ENCODE measurements at places on chromosomes 4 and X.

GRCh38 chr4:144288011-144288903, 147.7 kb upstream of the GYPA start:
- no peak for DNase-seq

DNA sequence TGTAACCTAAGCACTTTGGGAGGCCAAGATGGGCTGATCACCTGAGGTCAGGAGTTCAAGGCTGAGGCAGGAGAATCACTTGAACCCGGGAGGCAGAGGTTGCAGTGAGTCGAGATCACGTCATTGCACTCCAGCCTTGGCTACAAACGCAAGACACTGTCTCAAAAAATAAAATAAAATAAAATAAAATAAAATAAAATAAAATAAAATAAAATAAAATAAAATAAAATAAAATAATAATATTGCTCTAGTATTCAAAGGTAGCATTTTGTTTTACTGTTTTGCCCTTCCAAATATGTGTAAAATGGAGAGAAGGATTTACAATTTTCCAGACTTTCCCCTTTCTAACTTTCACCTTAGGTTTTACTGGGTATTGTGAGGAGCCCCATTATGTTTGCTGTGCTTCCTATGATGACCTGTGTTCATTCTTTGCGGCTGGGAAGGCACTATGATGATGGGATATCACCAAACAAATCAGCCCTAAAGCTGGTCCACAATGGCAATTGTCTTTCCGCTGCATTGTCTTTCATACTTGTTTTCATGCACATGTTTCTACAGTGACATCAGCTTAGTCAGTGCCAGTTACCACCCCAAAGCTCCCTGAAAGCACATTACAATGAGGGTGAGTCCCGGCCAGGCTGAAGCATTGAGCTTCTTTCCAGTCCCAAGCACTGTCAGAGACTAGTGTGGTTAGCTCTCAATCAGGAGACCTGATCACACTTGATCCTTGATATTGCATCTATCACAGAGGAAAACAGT, 50.8 kb downstream of the DTHD1 start:
- DNase-seq: no peak

GRCh38 chr4:163815776-163816175, 321.3 kb downstream of the TMA16 start:
- no peak for DNase-seq

DNA sequence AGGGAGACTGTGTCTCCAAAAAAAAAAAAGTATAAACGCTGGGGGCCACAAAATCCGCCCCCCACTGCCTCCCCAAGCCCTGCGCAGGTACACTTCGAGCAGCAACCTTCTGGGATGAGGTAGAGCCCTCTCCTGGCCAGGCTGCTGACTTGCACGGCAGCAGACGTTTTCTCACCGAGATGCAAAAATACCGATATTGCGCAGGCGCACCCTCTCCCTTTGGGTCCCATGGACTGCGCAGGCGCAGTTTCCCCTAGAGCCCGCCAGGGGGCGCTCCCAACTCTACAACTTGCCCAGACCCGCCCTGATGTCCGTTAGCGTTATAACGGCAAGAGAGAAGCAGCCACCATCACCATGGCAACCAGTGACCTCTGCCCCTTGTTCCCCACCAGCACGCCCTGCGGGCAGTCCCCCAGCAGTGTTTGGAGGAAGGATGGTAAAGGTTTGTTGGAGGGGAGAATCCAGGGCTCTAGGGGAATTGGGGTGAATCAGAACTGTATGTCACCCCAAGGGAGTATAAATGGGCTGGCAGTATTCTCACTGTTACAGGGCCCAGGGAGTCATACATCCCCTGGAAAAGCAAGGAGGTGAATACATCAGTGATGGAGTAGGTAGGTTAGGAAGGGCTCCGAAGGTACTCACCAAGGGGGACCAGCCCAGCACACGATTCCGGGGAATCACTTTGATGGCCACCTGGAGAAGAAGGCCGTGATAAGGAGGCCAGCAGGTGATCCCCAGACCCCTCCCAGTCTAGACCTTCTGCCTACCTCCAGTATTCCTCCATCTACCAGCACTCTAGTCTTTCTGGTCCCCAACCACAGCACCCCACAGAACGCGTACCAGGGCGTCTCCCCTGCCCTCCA, 1.5 kb downstream of the PIM2 start:
- DNase-seq: peak; percentile 94

- DNase-seq: peak; percentile 13
Observed at GRCh38 chr4:8844976-8845690, 26.5 kb downstream of the HMX1 start.

GRCh38 chr4:8652181-8653078, 59.9 kb downstream of the CPZ start:
- no peak for DNase-seq

GRCh38 chr4:3708611-3709010, 57.6 kb upstream of the ADRA2C start:
- peak; percentile 14 for DNase-seq

GRCh38 chr4:156858071-156858470, 113.5 kb downstream of the PDGFC start:
- DNase-seq: no peak

- no peak for DNase-seq
Observed at GRCh38 chr4:153788413-153789276, at the start of gene SFRP2. Gene SFRP2, minus strand, starts transcription at chr4:153789083. Its CDS starts 248 bp downstream, at chr4:153788835.

GRCh38 chrX:9166584-9166944, 132.6 kb upstream of the FAM9B start:
- DNase-seq: no peak

GRCh38 chr4:105369988-105370387, 103.9 kb downstream of the PPA2 start:
- DNase-seq: no peak

- DNase-seq: no peak
Observed at GRCh38 chr4:138392751-138393308, 150.7 kb upstream of the SLC7A11 start.

GRCh38 chr4:88729146-88729760, 31.6 kb upstream of the NAP1L5 start:
- DNase-seq: no peak

GRCh38 chr4:74653331-74654229, 140.7 kb downstream of the BTC start:
- DNase-seq: no peak

DNA sequence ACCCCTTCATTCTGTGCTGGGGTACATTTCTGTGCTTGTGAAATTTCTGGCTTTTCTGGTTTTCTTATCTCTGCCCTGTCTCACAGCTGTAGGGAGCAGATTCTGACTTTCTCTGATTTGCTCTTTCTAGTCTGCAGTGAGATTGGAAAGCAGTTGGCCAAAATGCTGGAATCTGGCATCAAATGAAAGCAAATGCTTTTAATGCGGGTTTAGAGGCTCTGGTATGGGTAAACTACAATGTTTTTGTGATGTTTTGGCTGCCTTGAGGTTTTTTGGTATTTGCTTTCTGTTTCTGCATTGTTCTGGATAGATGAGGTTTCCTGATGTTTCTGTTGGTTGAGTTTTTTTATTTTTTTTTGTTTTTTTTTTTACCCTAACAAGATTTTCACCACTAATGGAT, 23.8 kb downstream of the SMIM20 start:
- no peak for DNase-seq

DNA sequence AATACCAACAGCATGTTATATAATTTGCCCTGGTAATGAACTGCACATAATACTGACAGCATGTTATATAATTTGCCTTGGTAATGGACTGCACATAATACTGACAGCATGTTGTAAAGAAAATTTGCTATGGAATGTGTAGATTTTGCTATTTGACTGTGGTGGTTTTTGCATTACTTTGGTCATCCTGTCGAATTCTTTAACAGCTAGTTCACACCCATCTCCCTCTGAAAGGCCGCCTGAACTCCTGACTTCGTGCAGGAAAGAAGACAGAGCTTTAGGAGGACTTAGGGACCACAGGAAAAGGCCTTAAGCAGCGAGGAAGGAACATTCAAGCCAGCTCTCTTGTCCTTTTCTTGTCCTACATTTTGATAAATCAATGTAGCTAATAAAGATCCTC, 45.2 kb upstream of the DCLK2 start:
- DNase-seq: no peak

DNA sequence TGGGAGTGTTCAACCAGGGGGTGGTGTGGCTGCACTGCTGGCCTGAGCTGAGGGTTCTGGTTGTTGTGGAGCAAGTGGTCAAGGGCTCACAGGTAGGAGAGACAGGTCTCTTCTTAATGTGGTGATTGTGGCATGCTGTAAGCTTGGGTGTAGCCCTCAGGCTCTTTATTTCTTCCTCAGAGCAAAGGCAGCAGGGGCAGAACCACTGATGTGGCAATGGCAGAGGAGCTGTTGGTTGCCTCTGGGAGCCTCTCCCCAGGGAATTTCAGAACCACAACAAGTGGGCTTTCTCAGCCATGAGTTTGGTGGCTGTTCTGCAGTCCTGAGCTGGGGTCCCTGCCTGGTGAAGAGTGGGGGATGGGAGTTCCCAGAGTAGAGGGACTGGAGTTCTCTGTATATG, 1017.2 kb downstream of the SH3BGRL start:
- DNase-seq: no peak

DNA sequence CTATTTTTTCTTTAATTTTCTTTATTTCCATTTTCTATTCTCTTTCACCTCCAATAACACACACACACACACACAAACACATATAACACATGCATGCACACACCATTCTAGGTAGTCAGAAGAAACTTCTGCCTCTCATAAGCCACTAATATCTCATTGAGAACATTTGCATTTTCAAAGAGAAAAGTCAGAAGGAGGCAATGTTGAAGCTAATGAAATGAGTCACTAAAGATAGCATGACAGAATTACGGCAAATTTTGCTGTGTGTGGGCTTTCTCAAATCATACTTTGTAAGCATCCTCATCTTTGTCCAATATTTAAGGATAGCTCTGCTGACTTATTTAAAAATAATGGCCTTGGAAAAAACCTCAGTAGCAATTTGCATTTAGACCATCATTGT, 291.3 kb downstream of the GUCY2F start:
- DNase-seq: no peak

DNA sequence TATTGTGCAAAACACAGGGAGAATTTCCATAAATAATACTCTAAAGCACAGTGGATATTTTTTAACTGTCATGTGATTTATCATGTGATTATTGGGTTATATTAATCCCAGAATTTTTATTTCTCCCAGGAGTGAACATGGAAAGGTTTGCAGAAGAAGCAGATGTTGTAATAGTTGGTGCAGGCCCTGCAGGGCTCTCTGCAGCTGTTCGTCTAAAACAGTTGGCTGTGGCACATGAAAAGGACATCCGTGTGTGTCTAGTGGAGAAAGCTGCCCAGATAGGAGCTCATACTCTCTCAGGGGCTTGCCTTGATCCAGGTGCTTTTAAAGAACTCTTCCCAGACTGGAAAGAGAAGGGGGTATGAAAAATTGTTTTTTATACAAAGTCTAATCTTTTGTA, 10.0 kb downstream of the ETFDH start:
- DNase-seq: no peak

DNA sequence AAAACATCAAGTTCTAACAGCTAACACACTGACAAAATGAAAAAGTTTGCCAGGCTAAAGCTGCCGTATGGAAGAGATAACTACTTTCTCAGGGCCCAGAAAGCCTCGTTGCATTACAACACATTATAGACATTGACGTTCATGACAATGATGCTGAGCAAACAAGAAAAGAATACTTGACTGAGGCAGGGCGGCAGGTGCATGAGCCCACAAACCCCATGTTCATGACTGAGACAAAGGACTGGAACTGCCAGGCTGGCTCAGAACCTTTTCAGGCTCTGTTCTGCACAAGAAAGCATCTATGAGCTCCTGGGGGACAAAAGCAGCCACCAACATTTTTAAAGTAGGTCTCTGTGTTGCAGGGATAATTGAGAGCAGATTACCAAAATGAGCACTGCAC, 13.6 kb downstream of the TLR6 start:
- DNase-seq: no peak

DNA sequence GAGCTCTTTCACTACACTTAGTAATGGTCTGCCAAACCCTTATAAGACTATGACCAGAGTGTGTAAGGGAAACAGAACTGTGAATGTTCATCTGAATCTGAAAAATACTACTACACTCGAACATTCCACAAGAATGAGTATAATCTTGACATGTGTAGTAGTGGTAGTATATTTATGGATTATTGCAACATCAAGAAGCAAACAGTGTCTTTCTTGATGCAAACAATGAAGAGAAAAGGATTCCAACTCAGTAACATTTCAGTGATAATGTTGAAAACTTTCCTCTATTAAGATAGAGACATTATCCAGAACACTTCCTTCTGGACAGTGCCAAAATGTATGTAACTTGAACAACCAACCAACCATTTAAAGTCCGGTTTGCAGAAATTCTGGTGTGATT, 394.7 kb upstream of the CPEB2 start:
- DNase-seq: no peak

DNA sequence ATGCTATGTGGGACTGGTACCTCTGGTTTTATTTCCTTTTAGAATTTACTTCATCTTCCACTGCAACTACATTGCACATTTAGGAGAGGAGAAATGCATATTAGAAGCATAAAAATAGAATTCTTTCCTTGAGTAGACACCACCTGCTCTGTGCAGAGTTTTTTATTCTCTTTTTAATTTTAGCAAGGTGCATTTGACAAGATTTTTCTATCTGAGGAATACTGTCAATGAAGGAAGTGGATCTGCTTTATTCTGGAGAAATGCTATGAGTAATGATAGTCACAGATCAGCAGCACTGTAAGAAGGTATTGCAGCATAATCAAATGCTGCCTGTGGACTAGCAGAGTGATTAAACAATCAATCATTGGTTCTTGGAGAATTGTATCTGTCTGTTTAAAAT, 1038.3 kb downstream of the RAPGEF2 start:
- DNase-seq: no peak

DNA sequence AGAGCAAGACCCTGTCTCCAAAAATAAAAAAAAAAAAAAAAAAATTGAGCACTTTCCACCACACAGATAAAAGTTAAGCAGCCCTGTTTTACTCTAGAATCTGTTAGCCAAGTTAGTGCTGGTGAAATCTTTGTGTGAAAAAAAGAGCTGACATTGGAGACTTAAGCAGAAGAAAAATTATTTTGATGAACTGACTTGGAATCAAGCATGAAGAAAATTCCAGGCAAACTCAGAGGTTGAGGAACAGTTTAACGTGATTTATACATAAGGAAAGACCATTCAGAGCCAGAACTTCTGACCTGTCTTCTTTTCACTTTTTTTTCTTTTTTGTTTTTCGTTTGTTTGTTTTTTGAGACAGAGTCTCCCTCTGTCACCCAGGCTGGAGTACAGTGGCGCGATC, 79.6 kb upstream of the RBPJ start:
- DNase-seq: no peak

- DNase-seq: peak; percentile 36
Observed at GRCh38 chrX:131677655-131678628, 134.1 kb downstream of the OR13H1 start.

DNA sequence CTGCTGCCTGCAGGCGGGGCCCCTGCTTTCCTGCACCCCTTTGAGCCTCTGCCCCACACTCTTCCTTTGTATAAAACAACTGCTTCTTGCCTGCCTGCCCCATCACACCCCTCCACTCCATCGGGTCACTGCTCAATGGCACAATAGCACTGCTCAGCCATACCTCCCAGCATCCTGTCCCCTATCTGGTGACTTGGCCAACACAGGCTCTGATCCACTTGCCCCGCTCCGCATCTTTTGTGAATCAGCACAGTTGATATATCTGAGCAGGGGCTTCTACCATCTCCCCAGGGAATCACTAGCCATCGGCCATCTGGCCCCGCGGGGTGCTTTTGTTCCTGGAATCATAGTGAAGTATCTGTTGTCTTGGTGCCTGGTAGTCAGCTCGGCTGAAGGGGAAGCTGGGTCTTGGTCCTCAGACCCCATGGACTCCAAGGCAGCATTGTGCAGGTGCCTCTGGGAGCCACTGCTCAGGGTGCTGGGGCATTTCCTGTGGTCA, 45.3 kb downstream of the MAP7D3 start:
- no peak for DNase-seq

All from CD4-positive, alpha-beta T cell treated with Interleukin-15 for 1 hour (primary cell).